ENCODE measurements at places on chromosomes 16 and 17. TPM values are rescaled to one million over a fixed set of nuclear protein-coding genes. Genes with fewer than 3 reads are reported as not detected.

Gene MT2A
- total RNA-seq: 706 TPM

Gene CSH2
- total RNA-seq: not detected

Gene IRX5
- 2.1 TPM for total RNA-seq

Gene ATF7IP2
- total RNA-seq: 12.4 TPM

Gene KRT15
- total RNA-seq: 4.1 TPM

Gene SERPINF2
- total RNA-seq: 1.2 TPM

Gene KRT12
- not detected for total RNA-seq

Gene CHST4
- not detected for total RNA-seq

Gene ACAP1
- 0.74 TPM for total RNA-seq

Gene NPIPB6
- 2.0 TPM for total RNA-seq
